Forelimb muscle (tissue), 1 donor: ENCODE measurements at places on chromosomes 7 and 10. TPM values are rescaled to one million over a fixed set of nuclear protein-coding genes. Genes with fewer than 3 reads are reported as not detected.

COL17A1 gene
- polyA plus RNA-seq, result 0.23 TPM

SLC29A3 gene
- polyA plus RNA-seq, result 3.7 TPM

WEE2 gene
- polyA plus RNA-seq, result 0.09 TPM

CNPY1 gene
- polyA plus RNA-seq, result 0.40 TPM

- DNase-seq, result no peak
Observed at GRCh38 chr10:80079312-80079719, 851 bp downstream of the TMEM254 start.

GRCh38 chr10:11169976-11170375 is 152.3 kb downstream of the CELF2 start:
- no peak for DNase-seq

GRCh38 chr7:101942603-101943210 is 125.3 kb downstream of the CUX1 start:
- no peak for DNase-seq

GRCh38 chr7:129843978-129844840 is 108.6 kb downstream of the UBE2H start:
- no peak for DNase-seq

GRCh38 chr7:64945503-64946175 is 42.6 kb downstream of the ZNF273 start:
- no peak for DNase-seq

DNA sequence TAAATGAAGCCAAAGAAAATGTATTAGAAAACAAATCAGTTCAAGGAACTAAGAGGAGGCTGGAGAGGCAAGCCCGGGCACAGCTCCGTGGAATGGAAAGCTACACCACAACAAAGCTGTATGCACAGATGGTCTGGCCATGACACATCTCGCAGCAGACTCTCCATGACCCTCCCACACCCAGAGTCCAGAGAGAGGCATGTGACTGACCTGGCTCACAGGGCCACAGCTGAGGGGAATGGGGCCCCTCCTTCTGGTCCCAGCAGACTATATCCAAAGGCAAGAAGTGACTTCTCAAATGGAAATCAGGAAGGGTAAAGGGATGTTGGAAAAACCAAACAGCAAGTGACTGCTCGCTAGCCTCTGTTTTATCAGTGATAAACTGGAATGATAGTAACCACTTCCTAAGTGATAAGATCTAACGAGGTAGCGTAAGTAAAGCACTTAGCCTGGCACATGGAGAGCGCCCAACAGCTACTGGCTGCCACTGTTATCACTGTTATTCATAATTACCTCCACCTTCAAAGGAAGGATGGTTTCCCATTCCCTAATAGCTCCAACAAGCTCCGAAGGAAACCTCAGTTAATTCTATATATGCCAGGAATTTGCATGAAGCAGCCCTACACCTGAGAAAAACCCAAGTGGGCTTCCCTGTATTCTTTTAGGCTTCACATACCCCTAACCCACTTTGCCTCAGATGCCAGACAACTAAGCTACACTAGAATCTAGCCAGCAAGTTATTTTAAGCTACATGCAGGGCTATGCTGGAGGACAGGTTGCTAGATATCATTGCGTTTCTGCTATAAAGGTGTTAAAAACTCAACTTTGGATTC is 8.4 kb downstream of the OSBPL3 start:
- DNase-seq, result no peak

GRCh38 chr10:62384057-62384446 is 9.9 kb downstream of the ZNF365 start:
- no peak for DNase-seq

DNA sequence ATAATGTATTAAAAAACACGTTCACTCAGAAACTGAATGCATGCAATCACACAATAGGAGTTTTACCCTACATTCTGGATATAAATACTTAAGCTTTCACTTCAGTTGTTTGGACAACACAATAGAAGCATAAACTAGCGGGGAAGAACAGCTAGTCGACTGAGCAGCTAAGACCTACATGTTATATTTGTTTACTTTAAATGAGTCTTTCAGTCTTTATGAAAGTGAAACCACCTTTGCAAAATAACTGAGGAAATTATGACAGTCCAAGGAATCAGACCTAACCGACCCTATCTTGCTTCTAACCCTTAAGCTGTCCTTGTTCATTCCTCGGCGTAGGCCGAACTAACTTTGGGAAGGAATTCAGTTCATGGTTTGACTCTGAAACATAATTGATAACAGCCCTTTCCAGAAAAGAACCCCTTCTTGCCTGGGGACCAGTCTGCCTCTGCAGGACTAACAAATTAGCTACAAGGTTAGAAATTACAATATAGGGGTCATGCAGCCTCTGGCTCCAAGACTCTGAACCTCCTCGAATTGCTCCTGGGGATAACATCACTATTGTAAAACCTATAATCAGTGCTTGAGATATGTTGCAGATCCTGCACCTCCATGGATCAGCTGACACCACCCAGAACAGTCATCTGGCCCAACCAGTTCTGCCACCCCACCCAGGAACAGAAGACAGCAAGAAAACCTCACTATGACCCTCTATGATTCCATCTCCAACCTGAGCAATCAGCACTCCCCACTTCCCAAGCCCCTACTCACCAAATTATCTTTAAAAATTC is 185.1 kb upstream of the KLF6 start:
- no peak for DNase-seq

GRCh38 chr10:67050415-67050814 is 124.6 kb downstream of the LRRTM3 start:
- no peak for DNase-seq
